NCI-H345 (cell line): ENCODE measurements at places on chromosomes 5 and 9.

GRCh38 chr5:108606185-108606584 is 141.5 kb upstream of the FER start:
- no peak for DNase-seq

DNA sequence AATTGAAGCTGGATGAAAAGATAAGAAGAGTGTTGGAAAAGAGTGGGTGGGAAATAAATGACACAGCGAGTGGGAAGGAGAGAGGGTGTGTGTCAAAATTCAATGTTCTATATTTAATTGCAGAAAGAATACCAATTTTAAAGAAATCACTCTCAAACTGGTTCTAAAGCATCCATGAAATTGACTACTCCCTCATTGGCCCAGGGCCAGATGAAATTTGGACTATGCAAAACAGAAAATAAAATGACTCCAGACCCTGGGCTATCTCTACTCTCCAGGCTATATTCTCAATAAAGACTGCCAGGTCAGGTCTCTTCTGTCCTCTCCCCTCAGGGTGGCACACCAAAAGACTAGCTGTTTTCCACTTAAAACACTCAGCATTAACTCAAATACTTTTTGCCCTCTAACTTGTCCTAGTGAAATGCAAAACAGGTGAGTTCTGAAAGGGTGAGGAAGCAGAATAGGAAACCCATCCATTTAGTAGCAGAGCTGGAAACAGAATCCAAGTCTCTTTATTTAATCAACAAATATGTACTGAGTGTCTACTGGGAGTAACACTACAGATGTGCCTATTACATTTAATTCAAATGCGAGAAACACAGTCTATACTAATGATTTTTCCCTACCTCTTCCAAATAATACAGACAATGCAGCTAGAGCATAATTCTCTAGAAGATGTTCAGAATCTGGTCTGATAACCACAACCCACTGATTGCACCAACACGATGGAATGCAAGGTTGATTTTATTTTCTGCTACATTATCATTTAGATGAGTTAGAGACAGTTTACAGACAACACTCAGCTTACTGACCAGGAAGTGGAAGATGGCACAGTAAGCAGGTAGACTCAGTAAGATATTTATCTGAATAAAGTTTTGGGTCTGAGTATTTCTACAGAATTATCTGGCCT is 42.1 kb downstream of the EFCAB9 start:
- DNase-seq, result no peak

DNA sequence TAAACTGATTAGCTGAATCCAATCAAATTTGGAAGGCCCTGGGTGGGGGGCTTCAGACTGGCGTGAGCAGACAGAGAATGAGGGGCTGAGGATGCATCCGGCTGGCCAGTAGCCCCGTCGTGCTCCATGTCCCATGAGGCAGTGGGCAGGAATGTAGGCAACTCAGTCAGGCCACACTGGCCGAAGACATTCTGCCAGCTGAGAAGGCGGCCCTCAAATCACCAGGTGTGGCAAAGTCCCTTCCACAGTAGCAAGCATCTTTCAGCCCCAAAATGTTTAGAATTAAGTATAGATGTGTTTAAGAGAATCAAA is 25.7 kb upstream of the LAMC3 start:
- no peak for DNase-seq

GRCh38 chr9:38233343-38233742 is 159.2 kb upstream of the ALDH1B1 start:
- DNase-seq, result no peak

DNA sequence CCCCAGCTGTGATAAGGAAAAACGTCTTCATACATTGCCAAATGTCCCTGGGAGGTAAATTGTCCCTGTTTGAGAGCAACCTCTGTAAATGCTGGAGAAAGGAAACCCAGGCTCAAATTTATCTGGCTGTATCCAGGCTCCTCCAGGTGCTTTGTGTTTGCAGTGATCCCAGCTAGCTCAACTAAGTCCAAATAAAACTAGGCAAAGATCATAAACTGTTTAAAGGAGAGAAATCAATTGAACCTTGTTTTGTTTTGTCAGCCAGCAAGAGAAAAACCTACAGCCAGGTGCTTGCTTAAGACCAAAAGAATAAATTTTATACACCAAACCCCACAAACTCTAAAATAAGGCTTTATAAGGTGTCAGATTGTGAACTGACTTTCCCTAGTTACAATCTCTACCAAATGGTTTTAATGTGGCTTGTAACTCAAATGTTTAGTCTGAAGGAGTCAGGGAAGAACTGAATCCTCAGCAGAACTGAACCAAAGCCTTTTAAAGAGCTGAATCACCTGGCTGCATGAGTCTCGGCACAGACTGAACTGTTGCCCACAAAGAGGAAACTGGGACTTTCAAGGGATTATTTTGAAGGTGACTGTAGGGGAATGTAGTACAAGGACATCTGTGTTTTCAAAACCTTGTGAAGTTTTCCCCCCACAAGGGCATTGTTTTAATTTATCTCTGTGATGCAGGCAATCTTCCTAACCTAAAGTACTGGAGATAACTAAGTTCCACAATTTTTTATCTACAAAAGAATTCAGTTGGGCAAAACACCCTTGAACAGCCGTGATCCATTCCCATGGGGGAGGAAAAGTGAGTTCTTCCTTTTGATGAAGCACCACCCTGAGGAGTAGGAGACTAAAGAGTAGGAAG is 201.7 kb upstream of the TARS1 start:
- DNase-seq, result no peak

DNA sequence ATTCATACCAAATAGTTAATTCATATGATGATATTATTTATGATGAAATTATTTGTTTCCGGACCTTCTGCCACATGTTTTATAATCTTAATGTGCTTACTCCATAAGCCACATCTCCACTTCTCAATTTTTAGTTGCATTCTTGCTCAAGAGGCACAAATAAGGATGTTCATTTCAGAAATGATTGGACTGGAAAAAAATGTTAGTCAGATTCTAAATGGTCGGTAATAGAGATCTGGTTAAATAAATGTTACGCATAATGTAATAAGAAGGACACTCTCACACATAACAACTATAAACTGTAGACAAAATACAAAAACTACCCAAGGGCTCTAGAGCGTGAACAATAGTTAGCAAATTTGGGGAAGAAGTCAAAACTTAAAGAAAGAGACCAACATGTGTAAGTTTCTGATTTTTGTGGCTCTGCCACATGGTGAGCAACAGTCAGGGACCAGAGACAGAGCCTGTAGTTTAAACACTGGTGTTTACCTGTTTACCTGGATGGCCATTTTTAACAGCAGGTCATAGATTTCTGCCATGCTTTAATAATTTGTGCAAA is 554.3 kb upstream of the CLINT1 start:
- DNase-seq, result no peak

- peak; percentile 51 for DNase-seq
Observed at GRCh38 chr9:124008694-124009530, 2.7 kb upstream of the LHX2 start.
